Progenitor cell of endocrine pancreas (in vitro differentiated cells): ENCODE measurements at places on chromosomes 5 and 9. TPM values are rescaled to one million over a fixed set of nuclear protein-coding genes. Genes with fewer than 3 reads are reported as not detected.

Gene CFAP90
- total RNA-seq: 2.1 and 2.8 TPM in 2 replicates

Gene GRM6
- total RNA-seq: not detected in 2 replicates

Gene BTNL8
- not detected in 2 replicates for total RNA-seq

Gene CDKN2A
- total RNA-seq: not detected in 2 replicates

Gene DRD1
- not detected in 2 replicates for total RNA-seq

Gene IL13
- not detected in 2 replicates for total RNA-seq

DNA sequence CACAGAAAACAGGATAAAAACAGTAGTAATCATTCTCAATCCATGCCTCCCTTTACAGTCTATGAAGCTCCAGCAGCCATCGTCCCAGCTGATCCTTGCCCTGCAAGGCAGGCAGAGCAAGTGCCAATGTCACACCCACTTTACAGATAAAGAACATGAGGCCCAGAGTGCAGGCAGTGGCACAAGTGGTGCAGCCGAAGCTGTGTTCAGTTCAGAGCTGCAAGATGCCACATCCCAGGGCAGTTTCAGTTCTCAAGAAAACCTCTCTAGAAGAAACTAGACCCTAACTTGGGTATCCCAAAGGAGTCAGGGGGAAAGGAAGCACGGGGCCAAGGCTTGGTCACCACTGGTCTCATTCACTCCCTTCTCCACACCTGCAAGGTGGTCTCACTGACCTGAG lies 34.6 kb upstream of the CPLX2 start:
- H3K4me3 ChIP-seq: no peak overlapping the region
- no peak overlapping the region for H3K27ac ChIP-seq
- no peaks in the 10 kb centered on the region for H3K4me1 ChIP-seq
- DNase-seq: no peak
- H3K27me3 ChIP-seq: no peaks in the 10 kb centered on the region

- H3K4me1 ChIP-seq: no peaks in the 10 kb centered on the region
- H3K27ac ChIP-seq: no peak overlapping the region
- DNase-seq: no peak
Observed at GRCh38 chr5:169413416-169413815, 112.5 kb upstream of the SLIT3 start.

DNA sequence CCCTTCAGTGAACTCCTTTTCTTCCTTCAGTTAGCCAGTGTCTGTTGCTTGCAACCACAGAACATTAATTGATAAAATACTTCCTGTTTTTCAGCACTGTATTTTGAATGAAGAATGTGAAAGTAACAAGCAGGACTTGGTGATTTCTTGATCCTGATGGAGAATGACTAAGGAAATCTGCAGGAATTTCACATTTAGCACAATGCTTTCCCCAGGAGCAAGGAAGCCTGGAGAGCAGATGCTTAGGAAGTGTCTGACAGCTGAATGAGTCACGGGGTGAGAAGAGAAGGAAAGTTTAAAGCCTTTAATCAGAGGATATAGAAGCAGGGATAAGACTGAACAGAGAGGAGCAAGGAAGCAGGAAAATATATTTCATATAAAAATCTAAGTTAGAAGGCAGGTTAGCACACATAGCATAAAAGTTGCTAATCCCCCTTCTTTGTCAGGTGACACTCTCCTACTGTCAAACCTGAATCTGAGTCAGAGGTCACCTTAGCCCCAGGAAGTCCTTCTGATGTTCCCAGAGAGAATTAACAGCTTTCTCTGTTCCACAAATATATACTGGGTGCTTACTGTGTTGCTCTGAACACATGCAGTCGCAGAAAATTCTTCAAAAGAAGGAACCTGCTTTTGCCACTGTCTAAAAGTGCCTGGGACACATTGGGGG lies 59.7 kb downstream of the GNA14 start:
- H3K4me3 ChIP-seq: no peak overlapping the region
- no peak for DNase-seq
- no peak overlapping the region for H3K27ac ChIP-seq
- peaks cover 10% of the 10 kb centered on the region for H3K4me1 ChIP-seq

DNA sequence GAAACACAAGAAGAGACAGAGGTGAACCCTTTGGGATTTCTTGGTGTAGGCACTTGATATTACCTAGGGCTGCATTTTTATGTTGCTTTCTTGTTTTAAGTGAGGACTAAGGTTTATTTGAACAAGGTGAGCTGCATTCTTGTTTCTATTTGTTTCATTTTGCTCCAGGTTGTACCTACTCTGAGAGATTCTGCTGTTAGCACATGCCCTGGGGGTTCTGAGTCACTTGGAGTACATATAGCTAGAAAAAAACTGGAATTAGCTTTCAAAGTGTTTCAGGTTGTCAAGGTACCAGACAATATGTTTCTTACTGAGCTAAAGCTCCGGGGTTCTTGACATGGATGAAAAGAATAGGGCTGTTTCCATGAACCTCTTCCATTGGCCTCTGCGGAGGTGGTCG lies 299.4 kb downstream of the ICE1 start:
- H3K27me3 ChIP-seq: peaks cover 11% of the 10 kb centered on the region
- DNase-seq: no peak
- H3K36me3 ChIP-seq: no peaks in the 10 kb centered on the region
- H3K27ac ChIP-seq: no peak overlapping the region
- no peak overlapping the region for H3K4me3 ChIP-seq

DNA sequence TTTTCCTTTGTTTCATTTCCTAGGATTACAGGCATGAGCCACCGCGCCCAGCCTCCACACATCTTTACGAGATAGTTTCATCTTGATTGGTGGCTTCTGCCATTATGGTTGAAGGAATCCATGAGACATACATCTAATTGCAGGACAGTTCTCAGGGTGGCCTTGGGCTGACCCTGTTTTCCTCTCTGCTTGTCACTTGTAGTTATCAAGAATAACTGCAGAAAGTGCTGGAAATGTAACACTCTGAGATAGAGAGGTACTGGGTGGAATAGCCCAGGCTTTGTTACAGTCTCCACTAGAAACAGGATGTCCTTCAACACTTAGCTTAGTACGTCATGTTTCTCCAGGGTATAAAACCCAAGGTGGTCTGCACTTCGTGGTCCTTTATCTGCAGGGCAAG lies 10.7 kb downstream of the UGT3A2 start:
- no peak overlapping the region for H3K4me3 ChIP-seq
- peaks cover 3% of the 10 kb centered on the region for H3K4me1 ChIP-seq
- no peak overlapping the region for H3K27ac ChIP-seq
- no peaks in the 10 kb centered on the region for H3K27me3 ChIP-seq
- no peaks in the 10 kb centered on the region for H3K36me3 ChIP-seq

DNA sequence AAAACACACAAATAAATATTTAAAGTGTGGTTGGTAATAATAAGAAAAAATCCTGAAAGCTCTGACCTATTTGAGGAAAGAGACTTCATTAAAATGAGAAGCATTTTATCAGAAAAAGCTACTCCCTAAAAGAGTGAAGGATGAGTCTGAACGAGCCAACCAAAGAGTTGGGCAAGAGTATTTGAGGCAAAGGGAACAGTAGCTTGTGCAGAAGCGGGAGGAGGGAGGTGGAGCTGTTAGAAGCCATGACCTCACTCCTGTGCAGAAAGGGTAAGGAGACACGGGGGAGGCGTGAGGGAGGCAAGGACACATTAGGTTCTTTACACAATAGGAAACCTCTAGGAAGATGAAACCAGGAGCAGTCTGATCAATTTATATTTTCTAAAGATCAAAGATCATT lies 29.4 kb downstream of the SH3RF2 start:
- no peak overlapping the region for H3K4me3 ChIP-seq
- H3K27me3 ChIP-seq: no peaks in the 10 kb centered on the region
- no peak for DNase-seq
- no peak overlapping the region for H3K27ac ChIP-seq

DNA sequence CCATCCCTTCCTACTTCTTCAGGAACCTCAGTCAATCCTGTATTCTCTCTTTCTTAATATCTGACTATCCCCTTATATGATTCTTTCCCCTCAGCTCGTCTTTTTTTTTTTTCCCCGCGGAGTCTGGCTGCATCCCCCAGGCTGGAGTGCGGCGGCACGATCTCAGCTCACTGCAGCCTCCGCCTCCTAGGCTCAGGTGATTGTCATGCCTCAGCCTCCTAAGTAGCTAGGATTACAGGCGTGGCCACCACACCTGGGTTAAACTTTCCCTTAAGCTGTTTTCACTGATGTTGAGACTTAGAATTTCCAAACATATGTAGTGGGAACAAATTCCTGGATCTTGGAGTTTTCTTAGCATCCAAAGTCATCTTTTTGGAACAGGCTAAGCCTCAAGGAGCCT lies 13.3 kb upstream of the RUSC2 start:
- H3K27ac ChIP-seq: no peak overlapping the region
- H3K36me3 ChIP-seq: no peaks in the 10 kb centered on the region
- no peak for DNase-seq
- H3K4me3 ChIP-seq: no peak overlapping the region
- peaks cover 7% of the 10 kb centered on the region for H3K27me3 ChIP-seq

GRCh38 chr5:38451074-38451725 lies 105.2 kb downstream of the LIFR start:
- peaks cover 1% of the 10 kb centered on the region for H3K4me1 ChIP-seq
- no peak for DNase-seq
- H3K36me3 ChIP-seq: no peaks in the 10 kb centered on the region
- H3K27me3 ChIP-seq: peaks cover 10% of the 10 kb centered on the region

DNA sequence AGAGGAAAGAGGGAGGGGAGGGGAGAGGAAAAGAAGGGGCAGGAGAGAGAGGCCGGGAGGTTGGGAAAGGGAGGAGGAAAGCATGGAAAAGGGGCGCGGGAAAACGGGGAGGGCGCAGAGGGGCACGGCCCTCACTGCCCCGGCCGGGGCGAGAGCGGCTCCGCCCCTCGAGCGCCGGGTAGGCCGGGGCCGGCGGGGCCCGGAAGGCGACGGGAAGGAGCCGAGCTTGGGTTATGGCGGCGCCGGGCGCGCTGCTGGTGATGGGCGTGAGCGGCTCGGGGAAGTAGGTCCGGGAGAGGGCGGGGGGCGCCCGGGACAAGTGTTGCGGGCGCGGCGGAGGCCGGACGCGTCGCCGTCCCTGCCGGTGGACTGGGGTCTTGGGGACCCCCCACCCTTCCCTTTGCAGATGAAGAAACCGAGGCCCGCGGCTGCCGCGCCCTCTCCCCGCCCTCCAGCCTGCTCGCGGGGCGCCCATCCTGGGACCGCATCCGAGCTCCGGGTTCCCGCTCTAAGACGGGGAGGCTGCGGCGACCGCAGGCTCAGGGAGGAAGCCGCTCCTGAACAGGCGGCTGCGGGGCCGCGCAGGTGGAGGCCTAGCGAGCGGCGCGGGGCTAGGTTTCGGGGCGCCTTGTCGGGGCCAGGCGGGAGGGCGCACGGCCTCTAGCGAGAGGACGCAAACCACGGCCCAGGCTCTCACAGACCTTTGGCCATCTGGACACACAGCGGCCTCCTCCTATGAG lies at the start of gene IDNK:
Gene IDNK, plus strand, starts transcription at position 205 of the 740 bp plus-strand sequence. Its CDS starts 29 bp downstream, at position 234.
- DNase-seq: peak; percentile 40
- no peaks in the 10 kb centered on the region for H3K27me3 ChIP-seq
- peak within 1 kb of the TSS; percentile 95 for H3K27ac ChIP-seq
- peaks cover 21% of the 10 kb centered on the region for H3K4me1 ChIP-seq

DNA sequence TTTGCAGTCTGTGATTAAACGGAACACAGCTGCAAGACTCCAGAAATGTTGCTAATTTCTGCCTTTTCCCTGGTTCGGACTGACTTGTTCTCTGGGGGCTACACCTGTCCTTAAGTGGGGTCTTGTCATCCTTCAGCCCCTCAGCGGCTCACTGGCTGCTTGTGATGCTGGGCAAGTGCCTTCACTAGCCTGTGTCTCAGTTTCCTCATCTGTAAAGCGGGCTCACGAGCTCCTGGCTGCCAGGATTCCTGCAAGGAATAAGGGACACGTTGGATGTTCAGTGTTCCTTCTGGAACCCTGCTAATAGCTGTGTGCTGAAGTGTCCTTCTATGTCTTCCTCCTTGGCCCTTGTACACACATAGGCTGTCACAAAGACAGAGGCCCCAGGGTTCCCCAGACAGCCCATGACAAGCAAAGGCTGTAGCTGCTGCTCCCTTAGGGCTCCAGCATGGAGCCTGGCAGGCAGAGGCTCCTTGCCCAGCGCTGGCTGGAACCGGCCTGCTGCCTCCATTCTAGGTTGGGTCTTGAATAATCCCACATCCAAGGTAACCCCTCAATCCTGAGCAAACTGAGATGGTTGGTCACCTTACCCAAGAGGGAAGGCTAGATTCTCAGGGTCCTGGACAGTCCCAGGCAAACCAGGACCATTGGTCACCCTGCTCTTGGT lies 116.1 kb downstream of the GAPVD1 start:
- H3K27me3 ChIP-seq: peaks cover 18% of the 10 kb centered on the region
- no peak for DNase-seq
- H3K4me3 ChIP-seq: no peak overlapping the region
- no peak overlapping the region for H3K27ac ChIP-seq
- H3K36me3 ChIP-seq: no peaks in the 10 kb centered on the region

DNA sequence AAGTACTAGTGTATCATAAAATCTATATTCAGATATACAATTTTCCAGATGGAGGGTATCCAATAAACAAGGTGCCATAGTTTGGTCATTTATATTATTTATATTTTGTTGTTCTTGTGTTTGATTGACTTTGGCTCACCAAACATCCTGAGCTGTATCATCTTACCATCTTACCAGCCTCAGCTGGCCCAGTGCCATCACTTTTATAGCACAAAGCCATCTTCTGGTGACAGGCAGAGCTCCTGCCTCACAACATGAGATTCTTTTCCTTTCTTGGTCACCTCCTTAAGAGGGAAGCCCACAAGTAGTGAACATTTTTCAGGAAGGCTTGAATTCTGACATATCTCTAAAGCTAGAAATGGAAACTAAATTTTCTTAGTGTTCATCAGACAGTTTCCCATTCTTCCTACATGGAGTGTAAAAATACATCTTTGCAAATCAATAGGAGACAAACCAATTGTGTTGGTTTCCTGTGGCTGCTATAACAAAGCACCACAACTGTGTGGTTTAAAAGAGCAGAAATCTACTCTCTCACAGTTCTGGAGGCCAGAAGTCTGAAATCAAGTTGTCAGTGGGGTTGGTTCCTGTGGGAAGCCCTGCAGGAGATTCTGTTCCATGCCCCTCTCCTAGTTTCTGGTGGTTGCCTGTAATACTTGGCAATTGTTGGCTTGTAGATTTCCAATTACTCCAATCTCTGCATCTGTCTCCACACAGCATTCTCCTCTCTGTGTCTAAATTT lies 341.8 kb downstream of the MAN2A1 start:
- H3K4me3 ChIP-seq: no peak overlapping the region
- no peak overlapping the region for H3K27ac ChIP-seq
- no peaks in the 10 kb centered on the region for H3K36me3 ChIP-seq
- peaks cover 10% of the 10 kb centered on the region for H3K4me1 ChIP-seq
- no peak for DNase-seq
- no peaks in the 10 kb centered on the region for H3K27me3 ChIP-seq

DNA sequence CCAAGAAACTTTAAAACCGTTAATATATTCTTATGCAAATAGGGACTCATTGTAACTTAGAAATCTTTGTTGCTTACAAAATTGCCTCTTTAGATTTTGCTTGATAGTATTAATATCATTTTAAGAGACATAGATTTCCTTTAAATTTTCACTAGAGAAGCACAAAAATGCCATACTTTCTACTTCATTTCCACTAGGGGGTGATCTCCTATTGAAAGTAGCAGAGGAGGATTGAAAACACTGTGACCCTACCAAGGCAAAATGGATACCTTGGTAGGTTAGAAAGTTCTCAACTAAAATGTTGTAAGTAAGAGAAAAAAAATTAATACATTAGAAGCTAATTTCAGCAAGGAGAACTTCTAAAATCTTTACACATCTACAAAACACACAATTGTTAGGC lies 204.9 kb downstream of the CHSY3 start:
- H3K4me1 ChIP-seq: no peaks in the 10 kb centered on the region
- H3K27me3 ChIP-seq: no peaks in the 10 kb centered on the region
- H3K36me3 ChIP-seq: no peaks in the 10 kb centered on the region
- no peak overlapping the region for H3K4me3 ChIP-seq
- no peak overlapping the region for H3K27ac ChIP-seq
